Upper lobe of left lung (tissue), 6 donors: ENCODE measurements at places on chromosomes 12 and 14. TPM values are rescaled to one million over a fixed set of nuclear protein-coding genes. Genes with fewer than 3 reads are reported as not detected.

Gene ARHGDIB
- 179 TPM for total RNA-seq

Gene PDE3A
- 2.1 TPM for total RNA-seq

Gene HEBP1
- 59.0 TPM for total RNA-seq

Gene RNASE4
- 29.6 TPM for total RNA-seq

Gene SOAT2
- not detected for total RNA-seq

Gene TNS2
- 109 TPM for total RNA-seq

Gene BATF
- 5.4 TPM for total RNA-seq

Gene CLECL1
- total RNA-seq, result 0.98 TPM

Gene PLEKHG7
- total RNA-seq, result 0.91 TPM

Gene SLC25A21
- total RNA-seq, result not detected

Gene OAS1
- total RNA-seq, result 20.1 TPM

Gene TAS2R8
- not detected for total RNA-seq

Gene TAS2R30
- total RNA-seq, result 20.2 TPM

Gene AEBP2
- total RNA-seq, result 48.2 TPM

Gene SLC39A5
- not detected for total RNA-seq

Gene CCDC196
- total RNA-seq, result not detected

Gene GLIPR1L1
- total RNA-seq, result not detected

Gene SUDS3
- total RNA-seq, result 24.5 TPM

Gene LBHD2
- total RNA-seq, result not detected

Gene ITGB7
- total RNA-seq, result 3.9 TPM

Gene PPP1R1A
- total RNA-seq, result 0.22 TPM

Gene SPPL3
- 44.3 TPM for total RNA-seq

Gene PRB2
- not detected for total RNA-seq

Gene HOXC12
- total RNA-seq, result not detected

Gene NCKAP5L
- total RNA-seq, result 26.9 TPM

Gene CLEC4D
- total RNA-seq, result 3.9 TPM

Gene AKAP6
- 27.7 TPM for total RNA-seq

Gene OR6C2
- not detected for total RNA-seq

Gene RFX4
- not detected for total RNA-seq

Gene GPD1
- total RNA-seq, result 48.7 TPM

Gene GPR132
- total RNA-seq, result 14.7 TPM

Gene SLC8A3
- 0.80 TPM for total RNA-seq

Gene RHOJ
- 14.8 TPM for total RNA-seq

Gene TPPP2
- not detected for total RNA-seq

Gene RNASE2
- total RNA-seq, result 2.8 TPM

Gene PDZRN4
- not detected for total RNA-seq

Gene MYRFL
- total RNA-seq, result not detected

Gene ABCC9
- 23.4 TPM for total RNA-seq

Gene CD163
- total RNA-seq, result 502 TPM

Gene TAS2R10
- total RNA-seq, result 4.4 TPM

Gene SERPINA12
- not detected for total RNA-seq

Gene MDM2
- 66.3 TPM for total RNA-seq

Gene IGF1
- 3.3 TPM for total RNA-seq

Gene OTOGL
- 0.20 TPM for total RNA-seq

Gene DPF3
- 0.98 TPM for total RNA-seq

Gene KRT75
- total RNA-seq, result not detected

Gene KRT2
- not detected for total RNA-seq

Gene FAM181A
- total RNA-seq, result 2.0 TPM

Gene LMNTD1
- not detected for total RNA-seq

Gene STYK1
- 1.0 TPM for total RNA-seq
